ENCODE measurements at places on chromosomes 4 and X.

DNA sequence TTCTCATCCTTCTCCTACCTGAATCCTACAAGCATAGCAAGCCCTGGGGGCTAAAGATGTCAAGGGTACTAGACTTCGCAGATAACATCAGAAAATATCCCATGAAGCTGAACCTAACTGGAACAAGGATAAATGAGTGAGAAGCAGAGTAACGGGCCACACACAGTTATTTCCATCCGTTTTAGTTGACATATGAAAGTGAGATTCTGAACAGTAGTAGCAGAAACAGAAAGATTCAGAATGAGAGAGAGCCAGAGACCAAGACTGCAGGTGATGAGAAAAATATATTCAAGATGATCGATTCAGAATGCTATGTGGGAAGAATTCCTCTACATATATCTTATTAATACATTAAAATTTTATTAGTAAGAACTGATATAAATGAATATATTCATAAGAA, 165.1 kb downstream of the TSPAN5 start:
- no peak for DNase-seq

DNA sequence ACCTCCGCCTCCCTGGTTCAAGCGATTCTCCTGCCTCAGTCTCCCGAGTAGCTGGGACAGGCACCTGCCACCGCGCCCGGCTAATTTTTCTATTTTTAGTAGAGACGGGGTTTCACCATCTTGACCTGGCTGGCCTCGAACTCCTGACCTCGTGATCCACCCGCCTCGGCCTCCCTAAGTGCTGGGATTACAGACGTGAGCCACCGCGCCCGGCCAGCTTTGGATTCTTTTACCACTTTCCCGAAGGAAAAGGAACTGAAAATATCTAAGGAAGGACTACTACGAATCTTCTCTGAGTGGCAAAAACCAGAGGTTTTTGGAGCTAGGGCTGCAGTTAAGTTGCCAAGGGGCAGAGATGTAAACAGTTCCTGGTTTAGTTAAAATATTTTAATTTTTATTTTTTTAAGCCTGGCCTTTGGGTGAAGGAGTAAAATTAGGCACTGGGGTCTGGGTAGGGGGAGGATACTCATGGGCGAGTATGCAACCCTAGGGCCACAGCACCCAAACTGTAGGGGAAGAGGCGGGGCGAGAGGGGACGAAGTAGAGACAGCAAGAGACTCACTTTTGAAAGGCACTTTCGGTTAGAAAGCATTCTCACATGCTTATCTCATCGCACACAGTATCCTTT, 525 bp upstream of the CISD2 start:
- no peak for DNase-seq

- DNase-seq, result no peak
Measured at GRCh38 chr4:171582961-171583581, 230.1 kb upstream of the GALNTL6 start.

- DNase-seq, result no peak
Measured at GRCh38 chrX:76555816-76556215, 128.3 kb downstream of the MAGEE1 start.

DNA sequence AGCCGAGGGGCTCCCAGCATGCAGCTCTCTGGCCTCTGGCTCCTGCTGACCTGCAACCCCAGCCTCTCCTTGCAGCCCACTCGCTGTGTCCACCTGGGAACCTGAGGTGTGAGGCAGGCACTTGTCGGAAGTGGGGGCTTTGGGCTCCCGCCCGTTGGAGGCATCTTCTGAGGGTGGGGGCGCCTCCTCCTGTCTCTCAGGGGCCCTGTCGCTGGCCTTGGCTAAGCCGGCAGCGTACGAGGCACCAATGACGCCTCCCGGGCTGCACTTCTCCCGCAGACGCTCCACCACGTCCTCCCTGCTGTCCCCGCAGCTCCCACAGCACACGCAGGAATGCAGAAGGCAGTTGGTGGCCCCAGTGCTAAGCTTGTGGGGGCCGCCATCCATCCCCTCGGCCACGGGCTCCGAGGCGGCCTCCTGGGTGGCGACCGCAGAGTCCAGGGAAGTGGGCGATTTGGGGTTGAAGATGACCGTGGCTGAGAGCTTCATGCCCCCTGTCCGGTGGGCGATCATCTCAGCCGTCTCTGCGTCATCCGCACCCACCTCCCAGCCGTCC, 42.5 kb upstream of the MXD4 start:
- no peak for DNase-seq

DNA sequence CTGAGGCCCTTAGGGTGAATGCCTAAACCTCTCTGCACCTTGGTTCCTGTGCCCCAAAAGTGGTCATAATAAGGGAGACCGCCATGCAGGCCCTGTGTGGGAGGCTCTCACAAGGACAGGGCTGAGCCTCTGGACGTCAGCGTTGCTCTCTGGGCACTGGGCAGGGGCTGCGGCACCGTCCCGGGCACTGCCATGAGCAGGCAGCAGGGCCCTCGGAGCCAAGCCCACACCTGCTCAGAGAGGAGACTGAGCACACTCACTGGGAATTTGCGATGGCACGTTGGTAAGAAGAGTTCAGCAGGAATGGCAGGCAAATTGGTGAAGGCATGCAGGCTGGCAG, 123.4 kb downstream of the HMX1 start:
- no peak for DNase-seq

DNA sequence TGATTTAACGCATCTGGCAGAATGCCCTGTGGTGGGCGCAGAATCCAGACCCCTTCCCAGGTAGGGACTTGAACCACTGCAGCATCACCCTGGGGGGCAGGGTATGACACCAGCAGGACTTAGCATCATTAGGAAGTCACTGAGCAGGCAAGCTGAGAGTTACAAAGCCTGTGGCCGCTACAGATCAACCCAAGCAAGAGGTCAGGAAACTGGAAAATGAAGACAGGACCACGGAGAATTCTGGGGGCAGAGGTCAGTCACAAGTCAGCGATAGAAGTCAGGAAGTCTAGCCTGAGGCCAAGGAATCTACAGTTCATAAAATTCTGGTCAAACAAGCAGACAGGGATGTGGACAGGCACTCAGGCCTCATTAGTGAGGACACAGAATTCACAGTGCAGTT, 108.4 kb downstream of the CHIC2 start:
- no peak for DNase-seq

DNA sequence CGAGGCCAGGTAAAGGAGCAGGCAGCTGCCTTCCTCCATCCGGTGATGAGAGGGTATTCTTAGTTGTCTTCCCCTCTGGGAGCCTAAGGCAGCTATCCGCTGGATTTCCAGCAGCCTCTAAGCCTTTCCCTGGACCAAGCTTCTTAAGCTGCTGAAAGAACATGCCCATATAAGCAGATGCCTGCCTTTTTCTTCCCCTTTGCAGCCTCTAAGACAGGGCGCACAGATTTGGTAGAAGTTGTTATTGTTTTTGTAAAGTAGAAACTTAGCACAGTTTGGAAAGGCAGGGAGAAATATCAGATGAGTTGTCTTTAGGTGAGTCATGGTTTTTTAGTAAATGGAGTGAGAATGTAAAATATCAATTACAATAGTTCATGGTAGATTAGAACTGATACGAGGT, 210.8 kb downstream of the ARHGAP10 start:
- no peak for DNase-seq

- DNase-seq, result no peak
Measured at GRCh38 chr4:156137679-156138473, 184.2 kb upstream of the CTSO start.

GRCh38 chr4:173046818-173047217, 121.8 kb upstream of the GALNT7 start:
- no peak for DNase-seq

DNA sequence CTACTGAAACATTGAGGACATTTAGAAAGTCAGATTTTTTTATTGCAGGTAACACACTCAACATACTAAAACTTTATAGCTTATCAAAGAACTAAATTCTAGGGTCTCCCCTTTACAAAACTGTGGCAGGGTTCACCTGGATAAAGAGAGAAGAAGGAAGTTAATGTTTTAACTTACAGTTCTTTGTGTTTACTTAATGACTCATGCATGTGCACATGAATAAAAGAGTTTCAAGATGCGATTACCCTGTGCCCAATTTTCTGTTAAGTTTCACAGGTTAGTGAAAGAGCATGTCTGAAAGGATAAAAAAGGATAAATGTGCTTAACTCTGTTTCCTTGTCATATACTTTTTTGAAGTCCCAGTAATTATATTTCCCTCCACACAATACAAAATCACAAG, 16.8 kb downstream of the DCAF8L1 start:
- no peak for DNase-seq

- peak; percentile 0 for DNase-seq
Measured at GRCh38 chrX:77640702-77641101, 145.3 kb downstream of the ATRX start.

DNA sequence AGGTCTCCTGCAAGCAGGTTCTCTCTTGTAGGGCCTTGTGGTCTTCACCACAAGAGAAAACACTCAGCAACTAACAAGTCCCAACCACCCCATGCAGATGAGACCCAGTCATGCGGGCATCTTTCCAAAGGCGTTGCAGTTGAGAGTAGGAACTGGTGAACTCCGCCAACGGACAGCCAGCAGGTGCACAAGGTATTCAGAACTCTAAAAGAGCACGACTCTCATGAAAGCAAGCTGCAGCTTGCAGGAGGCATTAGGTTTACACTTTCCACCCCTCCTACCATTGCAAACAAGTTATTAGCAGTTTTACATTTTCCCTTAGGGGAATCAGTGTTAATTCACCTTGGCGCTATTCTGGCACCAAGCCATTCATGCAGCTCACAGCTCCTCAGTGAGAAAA, 173.4 kb upstream of the KIT start:
- no peak for DNase-seq

DNA sequence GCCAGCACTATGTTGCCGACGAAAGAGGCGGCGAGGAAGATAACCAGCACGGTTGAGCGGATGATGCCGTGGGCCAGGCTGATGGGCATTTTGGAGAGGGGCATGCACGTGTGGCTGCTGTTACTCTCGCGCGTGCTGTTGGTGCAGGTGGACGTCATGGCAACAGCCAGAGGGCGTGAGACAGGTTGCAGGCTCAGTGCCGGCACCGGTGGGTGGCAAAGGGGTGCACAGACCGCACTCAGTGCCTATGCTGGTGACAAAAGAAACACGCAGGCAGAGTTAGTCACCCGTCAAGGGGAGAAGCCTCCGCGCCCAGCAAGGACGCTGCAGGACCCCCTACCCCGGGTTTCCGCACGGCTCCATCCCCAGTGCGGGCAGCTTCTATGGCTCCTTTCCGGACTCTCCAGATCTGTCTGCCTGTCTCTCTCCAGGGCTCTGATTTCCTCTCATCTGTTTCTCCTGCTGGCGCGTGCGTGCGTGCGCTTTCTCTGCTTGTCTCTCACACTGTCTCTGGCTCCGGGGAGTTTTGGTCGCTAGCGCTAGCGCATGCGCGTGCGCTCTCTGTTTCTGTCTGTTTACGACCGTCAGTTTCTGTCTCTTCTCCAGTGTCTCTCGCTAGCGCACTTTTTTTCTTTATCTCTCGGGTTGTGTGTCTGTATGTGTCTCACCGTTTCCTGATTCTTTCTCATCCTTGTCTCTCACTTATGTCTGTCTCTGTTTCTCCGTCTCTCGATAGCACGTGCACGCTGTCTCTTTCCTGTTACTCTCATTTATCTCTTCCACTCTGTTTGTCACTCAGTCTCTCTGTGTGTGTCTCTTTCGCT, 2.1 kb downstream of the GPR101 start:
- DNase-seq, result peak; percentile 9

- DNase-seq, result no peak
Measured at GRCh38 chrX:132395645-132396044, 93.2 kb downstream of the MBNL3 start.

DNA sequence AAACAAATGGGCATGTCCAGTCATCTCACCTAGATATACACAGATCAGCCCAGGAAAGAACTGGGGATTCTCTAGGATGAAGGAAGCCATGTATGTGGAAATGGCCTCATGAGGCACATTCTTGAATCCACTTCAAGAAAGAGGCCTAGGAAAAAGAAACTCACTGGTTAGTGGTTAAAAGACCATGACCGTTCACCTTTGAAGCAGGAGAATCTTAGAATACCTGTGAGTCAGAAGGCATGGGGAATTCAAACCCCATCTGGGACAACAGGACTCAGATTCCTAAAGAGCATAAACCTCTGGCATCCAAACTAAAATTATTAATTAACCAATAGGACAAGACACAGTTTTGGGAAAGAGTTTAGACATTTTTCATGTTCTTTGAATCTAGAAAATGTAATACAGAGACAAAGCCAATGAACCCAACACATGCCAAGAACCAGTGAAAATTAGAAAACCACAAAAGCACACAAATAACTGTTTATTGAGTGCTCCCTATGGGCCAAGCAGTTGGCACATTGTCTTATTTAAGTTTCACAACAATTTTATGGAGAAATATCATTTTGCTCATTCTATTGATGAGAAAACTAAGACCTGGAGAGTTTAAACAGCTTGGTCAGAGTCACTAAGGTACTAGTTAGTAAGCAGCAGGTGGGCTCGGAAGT, 97.5 kb downstream of the NPNT start:
- no peak for DNase-seq

GRCh38 chr4:187962926-187963325, 32.6 kb upstream of the ZFP42 start:
- no peak for DNase-seq

DNA sequence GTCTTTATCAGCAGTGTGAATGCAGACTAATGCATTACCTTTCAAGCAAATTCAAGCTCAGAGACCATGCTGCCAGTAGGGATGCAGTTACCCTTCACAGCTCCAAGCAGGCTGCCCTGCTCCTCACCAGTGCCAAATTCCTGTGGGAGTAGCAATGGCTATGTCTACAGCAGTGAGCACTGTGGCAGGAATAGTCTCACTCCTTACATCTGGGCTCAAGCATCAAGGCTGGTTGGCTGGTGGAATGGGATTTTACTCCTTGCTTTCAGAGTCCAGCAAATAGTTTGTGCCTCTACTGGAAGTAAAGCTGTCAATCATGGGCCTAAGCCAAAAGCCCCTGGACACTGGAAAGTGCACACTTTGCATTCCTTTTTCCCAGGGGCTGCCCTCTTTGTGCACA, 1030.8 kb downstream of the SH3BGRL start:
- DNase-seq, result no peak

- DNase-seq, result no peak
Measured at GRCh38 chrX:102154218-102154860, 1.4 kb downstream of the BEX5 start.

- DNase-seq, result no peak
Measured at GRCh38 chr4:81756042-81756441, 284.3 kb upstream of the RASGEF1B start.

DNA sequence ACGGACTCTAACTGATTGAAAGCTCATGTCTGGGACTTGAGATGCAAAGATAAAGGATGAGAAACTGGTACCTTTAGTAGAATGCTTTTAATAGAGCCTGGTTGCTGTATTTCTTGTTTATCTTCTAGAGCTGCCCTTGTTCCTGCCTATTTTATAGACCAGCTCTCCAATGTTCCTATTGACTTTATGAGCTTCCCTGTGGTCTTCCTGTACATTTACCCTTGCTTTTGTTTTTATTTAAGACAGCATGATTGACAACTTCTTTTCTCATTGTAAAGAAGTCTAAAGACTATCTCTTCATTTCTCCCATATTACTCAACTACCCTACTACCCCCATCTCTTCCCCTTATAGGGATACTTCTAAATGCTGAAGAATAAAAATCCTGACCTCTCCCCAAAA, 174.7 kb downstream of the UGT8 start:
- no peak for DNase-seq

DNA sequence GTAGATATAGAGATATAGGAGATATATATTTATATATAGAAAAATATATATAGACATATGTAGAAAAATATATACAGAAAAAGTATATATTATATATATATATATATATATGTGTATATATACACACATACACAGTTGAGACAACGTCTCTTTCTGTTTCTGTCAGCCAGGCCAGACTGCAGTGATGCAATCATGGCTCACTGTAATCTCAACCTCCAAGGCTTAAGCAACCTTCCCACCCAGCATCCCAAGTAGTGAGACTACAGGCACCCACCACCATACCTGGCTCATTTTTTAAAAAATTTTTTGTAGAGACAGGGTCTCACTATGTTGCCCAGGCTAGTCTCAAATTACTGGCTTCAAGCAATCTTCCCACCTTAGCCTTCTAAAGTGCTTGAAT, 426.3 kb downstream of the GPM6A start:
- DNase-seq, result no peak

All from GM18507 (cell line).